Activated CD4-positive, alpha-beta memory T cell treated with anti-CD3 and anti-CD28 coated beads for 36 hours (primary cell): ENCODE measurements at places on chromosomes 6 and 20. TPM values are rescaled to one million over a fixed set of nuclear protein-coding genes. Genes with fewer than 3 reads are reported as not detected.

ARFGEF3 gene
- total RNA-seq = 0.85 TPM

HLA-DQA1 gene
- 1.4 TPM for total RNA-seq

DNA sequence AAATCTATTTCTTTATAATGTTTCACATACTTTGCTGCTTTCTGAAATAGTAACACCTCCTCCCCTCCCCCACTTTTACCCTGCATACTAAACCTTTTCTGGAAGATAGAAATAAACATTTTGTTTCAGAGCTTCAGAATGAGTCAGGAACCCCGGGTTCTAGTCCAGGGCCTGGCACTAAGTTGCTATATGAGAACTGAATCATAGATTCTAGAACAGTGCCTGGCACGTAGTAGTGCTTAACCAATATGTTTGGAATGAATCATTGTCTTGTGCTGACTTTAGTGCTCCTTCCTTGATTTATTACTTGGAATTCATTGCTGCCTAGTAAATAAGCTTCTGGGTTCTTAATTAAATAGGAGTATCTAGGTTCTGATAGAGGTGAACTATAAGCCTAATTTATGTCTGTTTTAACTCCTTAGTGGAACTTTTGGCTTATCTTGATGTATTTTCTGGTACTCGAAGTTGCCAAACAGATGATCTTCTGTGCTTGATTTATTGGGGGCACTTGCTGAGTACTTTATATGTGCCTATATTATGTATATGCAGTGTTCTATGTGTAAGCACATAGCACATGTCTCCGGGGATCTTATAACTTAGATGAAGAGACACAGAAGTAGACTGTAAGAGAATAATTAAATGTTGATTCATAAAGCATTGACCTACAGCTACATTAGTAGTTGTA, 18.6 kb downstream of the TAB2 start:
- peak; percentile 75 for DNase-seq

DNA sequence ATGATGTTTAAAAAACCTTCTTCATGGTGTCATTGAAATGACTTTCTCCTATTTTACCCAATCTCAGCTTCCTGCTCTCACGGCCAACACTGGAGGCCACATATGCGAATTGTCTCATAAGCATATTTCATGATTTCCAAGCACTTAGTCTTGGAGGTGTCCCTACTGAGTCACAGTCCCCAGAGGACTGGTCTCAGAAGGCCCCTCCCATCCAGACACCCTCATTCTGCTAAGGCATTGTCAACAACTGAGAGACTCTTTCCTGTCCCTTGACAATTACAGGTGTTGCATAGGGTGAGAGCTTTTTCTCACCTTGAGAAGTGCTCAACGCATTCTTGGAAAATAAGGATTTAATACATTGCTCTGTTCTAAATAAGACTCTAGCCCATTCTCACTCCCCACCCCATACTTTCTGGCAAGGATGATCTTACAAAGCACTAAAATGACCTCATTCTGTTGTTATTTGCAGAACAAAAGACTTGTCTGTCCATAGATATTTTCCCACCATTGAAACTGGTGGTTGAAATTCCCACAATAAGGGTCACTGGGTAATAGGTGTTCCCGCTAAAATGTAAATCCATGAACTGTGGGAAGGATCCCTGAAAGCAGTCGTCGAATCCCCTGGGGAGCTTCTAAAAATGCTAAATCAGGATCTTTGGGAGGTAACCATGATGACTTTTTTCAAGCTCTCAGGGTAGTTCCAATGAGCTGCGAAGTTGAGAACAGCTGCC, 32.3 kb upstream of the SLC22A23 start:
- no peak for DNase-seq

DNA sequence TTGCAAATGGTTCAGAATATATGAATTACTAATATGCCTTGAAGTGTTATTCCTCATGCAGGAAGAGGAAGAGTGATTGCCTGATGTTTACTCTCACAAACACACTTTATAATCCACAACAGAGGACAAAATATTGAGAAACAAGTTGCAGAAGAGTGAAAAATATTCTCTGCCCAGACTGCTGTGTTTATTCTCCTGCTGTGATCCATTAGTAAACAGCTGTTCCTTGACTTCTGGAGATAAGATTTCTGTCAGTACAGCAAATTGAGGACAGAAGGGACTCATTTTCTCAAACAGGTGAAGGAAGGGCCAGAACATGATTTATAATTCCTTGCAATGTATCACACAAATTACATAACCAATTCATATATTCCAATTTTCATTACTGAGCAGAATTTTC, 148.0 kb downstream of the EPM2A start:
- DNase-seq = no peak

DNA sequence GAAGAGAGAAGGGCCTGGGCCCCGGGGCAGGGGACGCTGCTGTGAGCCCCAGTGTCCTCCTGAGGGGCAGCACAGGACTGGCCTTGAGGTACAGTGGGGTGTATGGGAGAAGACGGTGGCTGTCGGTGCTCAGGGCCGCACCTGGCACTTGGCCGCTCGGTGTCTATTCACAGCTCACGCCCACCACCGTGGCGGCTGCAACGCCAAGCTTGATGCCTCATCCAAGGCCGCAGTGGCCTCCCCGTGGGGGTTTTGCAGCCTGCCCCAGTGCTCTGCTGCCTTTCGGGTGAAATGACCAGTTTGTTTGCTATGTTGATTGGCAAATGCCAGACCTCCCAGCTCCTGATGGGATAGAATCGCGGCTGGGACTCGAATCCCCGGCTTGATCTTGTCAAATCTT, 79.5 kb upstream of the SLCO4A1 start:
- no peak for DNase-seq

GRCh38 chr6:7566617-7567173, 23.3 kb upstream of the SNRNP48 start:
- no peak for DNase-seq

DNA sequence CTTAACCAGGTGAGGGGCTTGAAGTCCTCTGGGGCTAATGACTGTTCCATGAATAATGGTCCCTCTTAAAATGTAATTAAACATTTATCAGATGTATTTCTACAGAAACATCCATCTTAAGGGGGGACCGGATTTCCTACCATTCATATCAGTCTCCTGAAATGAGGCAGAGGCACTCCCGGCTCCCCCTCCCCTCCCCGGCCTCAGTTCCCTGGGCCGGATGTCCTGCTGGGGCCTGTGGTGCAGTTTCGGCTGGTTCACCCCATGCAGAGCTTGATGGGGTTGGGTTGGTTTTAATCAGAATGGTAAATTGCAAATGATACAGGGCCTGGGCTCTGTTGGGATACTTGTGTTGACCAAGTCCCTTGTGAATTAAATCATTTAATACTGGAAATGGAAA, 349.4 kb downstream of the PREX1 start:
- no peak for DNase-seq
